Upper lobe of right lung (tissue), 1 donor: ENCODE measurements at places on chromosomes 1 and 21. TPM values are rescaled to one million over a fixed set of nuclear protein-coding genes. Genes with fewer than 3 reads are reported as not detected.

DNA sequence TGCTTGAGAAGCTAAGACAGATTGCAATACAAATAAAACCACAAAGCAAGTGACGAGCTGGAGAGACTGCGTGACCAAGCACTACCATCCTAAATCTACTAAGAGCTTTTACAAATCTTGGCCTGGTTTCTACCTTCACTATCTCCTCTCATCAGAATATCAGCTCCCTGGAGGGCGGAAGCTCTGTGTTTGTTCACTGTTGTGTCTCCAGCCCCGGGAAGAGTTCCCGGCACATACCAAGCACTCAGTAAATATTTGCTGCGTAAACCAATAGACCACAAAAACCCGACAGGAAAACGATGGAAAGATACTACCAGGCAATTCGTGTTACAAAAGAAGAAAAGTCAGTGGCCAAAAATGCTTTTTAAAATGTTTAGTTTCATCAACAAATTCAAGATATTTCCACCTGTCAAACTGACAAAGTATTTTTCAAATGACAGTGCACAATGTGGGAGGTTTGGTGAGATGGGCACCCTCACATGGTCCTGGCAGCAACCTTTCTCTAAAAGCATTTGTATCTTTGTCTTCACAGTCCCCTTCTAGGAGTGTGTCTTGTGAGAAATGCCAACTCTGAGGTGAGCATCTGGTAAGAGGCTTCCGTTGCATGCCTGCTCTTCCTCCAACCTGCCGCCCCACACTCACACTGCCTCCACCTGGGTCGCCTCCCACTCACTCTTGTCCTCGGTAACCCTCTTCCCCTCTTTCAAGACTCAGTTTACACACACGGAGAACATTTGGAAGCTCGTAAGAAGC lies 34.7 kb downstream of the SLC1A7 start:
- no peak overlapping the region for H3K27ac ChIP-seq
- no peak overlapping the region for H3K4me3 ChIP-seq
- no peaks in the 10 kb centered on the region for H3K27me3 ChIP-seq
- no peak for DNase-seq
- no peaks in the 10 kb centered on the region for H3K36me3 ChIP-seq
- H3K4me1 ChIP-seq, result peaks cover 29% of the 10 kb centered on the region

DNA sequence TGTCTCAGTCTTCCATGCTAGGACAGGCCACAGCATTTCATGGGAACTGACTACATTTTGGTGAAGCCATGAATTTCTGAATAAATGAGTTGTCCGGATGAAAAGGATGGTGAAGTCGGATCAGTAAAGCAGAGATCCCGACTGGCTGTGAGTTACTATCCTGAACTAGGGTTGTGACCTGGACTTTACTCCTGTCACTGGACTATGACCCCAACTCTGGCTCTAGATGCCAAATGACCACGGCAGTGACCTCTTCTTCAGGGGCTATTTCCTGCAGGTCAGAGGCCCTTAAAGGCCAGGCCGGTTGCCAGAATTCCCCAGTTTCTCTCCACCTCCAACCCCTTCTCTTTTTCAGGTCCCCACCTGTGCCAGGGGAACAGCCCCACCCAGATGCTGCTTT lies 1.7 kb upstream of the NECTIN4 start:
- no peak overlapping the region for H3K27ac ChIP-seq
- H3K27me3 ChIP-seq, result no peaks in the 10 kb centered on the region
- H3K36me3 ChIP-seq, result no peaks in the 10 kb centered on the region
- H3K4me3 ChIP-seq, result no peak overlapping the region
- DNase-seq, result no peak
- H3K4me1 ChIP-seq, result no peaks in the 10 kb centered on the region

- no peak for DNase-seq
- H3K4me3 ChIP-seq, result no peak overlapping the region
- H3K36me3 ChIP-seq, result no peaks in the 10 kb centered on the region
- H3K27me3 ChIP-seq, result no peaks in the 10 kb centered on the region
- H3K27ac ChIP-seq, result no peak overlapping the region
Observed at GRCh38 chr1:92425617-92426016, 61.1 kb downstream of the GFI1 start.

- no peaks in the 10 kb centered on the region for H3K4me1 ChIP-seq
- no peak overlapping the region for H3K27ac ChIP-seq
- no peaks in the 10 kb centered on the region for H3K36me3 ChIP-seq
- H3K27me3 ChIP-seq, result no peaks in the 10 kb centered on the region
Observed at GRCh38 chr21:43305811-43306311, 121.1 kb downstream of the SIK1 start.

DNA sequence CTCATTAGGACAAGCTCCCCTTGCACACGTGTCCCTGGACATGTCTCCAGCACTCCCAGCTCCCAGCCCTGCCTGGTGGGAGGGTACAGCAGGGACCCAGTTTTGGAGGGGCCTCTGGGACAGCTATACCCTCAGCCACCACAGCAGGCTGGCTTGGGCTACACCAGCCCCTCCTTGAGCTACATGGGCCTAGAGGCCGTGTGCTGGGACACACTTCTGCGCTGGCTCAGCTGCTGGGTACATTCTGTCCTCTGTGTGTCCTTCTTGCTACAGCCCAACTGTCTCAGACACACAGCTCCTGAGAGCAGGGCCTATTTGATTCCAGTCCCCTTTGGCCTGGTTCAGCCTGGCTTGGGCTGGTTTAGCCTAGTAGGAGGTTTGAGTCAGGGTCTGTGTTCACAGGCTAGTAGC lies 26.7 kb downstream of the DMAP1 start:
- peaks cover 3% of the 10 kb centered on the region for H3K4me1 ChIP-seq
- H3K4me3 ChIP-seq, result no peak overlapping the region
- peaks cover 8% of the 10 kb centered on the region for H3K36me3 ChIP-seq
- peak overlapping the region; percentile 74 for H3K27ac ChIP-seq

- no peak overlapping the region for H3K4me3 ChIP-seq
- DNase-seq, result peak; percentile 84
- no peaks in the 10 kb centered on the region for H3K27me3 ChIP-seq
Observed at GRCh38 chr1:206106328-206107167, 10.6 kb downstream of the AVPR1B start.

GRCh38 chr1:112232848-112233247 lies 163.2 kb upstream of the CTTNBP2NL start:
- H3K4me3 ChIP-seq, result no peak overlapping the region
- DNase-seq, result no peak
- H3K27ac ChIP-seq, result no peak overlapping the region
- no peaks in the 10 kb centered on the region for H3K36me3 ChIP-seq
- H3K27me3 ChIP-seq, result no peaks in the 10 kb centered on the region

DNA sequence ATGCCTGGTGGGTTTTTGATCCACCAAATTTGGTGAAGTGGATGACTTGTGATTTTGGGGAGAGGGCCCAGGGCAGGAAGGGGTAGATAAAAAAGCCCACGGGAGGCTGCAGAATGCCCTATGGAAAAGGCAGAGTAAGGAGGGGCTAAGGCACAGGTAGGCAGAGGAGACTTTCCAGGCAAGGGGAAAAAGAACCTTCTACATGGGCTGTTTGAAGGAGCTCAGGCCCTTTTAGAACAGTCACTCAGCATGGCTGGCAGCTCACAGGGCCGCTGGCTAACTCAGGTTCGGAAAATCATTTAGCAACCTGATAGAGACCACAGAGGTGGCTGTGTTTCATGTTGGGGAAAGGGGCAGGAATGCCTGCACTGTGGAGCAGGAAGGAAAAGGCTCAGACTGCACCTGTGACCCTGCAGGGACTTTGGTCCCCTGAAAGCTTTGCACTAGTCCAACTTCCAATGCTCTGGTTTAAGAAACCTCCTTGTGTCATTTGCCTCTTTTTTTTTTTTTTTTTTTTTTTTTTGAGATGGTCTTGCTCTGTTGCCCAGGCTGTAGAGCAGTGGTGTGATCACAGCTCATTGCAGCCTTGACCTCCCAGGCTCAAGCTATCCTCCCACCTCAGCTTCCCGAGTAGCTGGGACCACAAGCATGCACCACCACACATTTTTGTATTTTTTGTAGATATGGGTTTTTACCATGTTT lies 58.5 kb upstream of the ENAH start:
- no peak overlapping the region for H3K4me3 ChIP-seq
- peaks cover 7% of the 10 kb centered on the region for H3K4me1 ChIP-seq
- H3K36me3 ChIP-seq, result no peaks in the 10 kb centered on the region

DNA sequence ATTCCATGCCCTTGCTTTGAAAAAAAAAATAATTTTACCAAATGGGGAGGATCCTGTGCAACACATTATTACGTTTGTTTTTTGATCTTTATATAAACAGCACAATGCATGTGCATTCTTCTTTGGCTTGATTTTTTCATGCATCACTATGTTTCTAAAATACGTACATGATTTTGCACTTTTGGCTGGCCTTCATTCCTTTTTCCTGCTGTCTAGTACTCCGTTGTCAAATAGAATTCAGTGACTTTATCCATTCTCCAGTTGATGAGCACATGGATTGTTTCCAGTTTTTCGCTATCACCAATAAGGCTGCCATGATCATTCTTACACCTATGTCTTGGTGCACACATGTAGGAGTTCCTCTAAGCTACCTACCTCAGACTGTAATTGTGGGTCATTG lies 63.0 kb upstream of the ID3 start:
- no peak for DNase-seq
- no peaks in the 10 kb centered on the region for H3K36me3 ChIP-seq
- H3K27me3 ChIP-seq, result no peaks in the 10 kb centered on the region
- H3K4me1 ChIP-seq, result peaks cover 7% of the 10 kb centered on the region

- H3K36me3 ChIP-seq, result no peaks in the 10 kb centered on the region
- H3K4me3 ChIP-seq, result no peak overlapping the region
Observed at GRCh38 chr1:185559684-185560331, 174.4 kb upstream of the HMCN1 start.

The PLPP3 gene
- 124 TPM for total RNA-seq

The ADORA1 gene
- 4.1 TPM for total RNA-seq
